ENCODE measurements at places on chromosomes 5 and 9.

DNA sequence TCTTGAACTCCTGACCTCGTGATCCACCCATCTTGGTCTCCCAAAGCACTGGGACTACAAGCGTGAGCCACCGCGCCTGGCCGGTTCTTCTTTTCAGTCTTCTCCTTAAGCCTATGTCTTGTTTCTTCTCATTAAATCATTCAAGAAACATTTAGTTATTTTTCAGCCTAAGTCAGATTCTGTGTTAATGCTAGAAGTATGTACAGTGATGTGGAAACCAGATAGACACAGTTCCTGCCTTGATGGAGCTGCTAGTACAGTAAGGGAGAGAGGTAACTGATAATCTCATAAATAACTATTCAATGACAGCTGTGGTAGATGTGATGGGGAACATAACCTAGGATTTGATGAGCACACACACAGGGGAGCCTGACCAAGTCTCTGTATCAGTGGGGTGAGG, 46.3 kb upstream of the NR3C1 start:
- no peak for DNase-seq

DNA sequence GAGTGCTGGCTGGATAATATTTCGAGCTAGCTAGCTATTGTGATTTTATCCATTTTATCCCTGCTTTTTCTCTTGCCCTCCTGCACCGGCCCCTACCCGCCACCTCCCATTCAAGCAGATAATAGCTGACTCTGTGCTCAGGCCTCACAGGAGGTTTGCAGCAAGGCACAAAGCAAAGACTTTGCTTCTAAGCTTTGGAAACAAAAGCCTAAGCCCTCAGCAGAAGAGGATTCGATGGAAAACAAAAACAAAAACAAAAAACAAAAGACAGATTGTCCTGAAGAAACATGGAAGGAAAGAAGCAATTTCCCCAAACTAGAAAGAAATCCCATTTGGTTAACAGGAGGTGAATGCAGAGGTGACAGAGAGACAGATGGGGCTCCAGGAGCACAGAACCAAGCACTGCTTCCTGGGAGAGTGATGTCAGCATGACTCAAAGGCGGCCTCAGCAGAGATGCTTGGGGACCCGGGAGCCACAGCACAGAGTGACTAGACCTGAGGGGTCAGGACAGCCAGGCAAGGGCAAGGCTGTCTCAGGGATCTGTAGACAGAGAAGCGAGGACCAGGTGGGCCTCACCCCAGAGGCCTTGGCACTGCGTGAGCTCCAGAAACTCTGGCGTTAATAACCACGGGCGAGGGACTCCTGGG, 28.4 kb downstream of the MTX3 start:
- no peak for DNase-seq

GRCh38 chr9:136052472-136052880, 42.6 kb downstream of the NACC2 start:
- DNase-seq = no peak

DNA sequence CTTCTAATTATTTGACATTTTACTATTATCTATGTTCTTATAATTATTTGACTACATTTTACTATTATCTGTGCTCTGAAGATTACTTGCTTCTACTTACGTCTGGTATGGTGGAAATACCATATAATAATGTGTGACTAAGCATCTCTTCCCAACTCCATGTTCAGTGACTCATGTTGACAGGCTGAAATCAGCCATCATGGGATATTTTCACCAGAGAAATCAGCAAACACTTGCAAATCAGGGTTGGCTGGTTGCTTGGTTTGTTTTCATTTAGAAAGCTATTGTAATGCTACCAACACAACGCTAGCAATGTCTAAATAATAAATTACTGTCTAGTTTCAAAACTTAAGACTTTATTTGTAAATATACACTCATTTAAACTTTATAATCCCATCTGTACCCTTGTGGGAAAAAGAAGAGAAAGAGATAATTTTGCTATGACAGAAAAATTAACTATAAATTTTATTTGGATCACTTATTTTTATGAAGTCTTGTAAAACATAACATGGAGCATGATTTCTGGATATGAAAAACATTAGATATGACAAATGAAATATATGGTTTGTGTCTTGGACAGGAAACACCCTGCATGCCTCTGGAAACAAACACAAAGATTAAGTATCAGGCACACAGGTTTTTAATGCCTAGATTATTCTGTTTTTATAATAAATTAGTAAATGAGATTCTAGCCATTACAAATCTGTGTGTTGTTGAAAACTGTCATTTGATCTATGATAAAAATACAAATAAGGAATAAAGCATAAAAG, 337.6 kb downstream of the BNC2 start:
- DNase-seq = no peak

- DNase-seq = no peak
Observed at GRCh38 chr5:62506659-62507460, 71.8 kb upstream of the LRRC70 start.

DNA sequence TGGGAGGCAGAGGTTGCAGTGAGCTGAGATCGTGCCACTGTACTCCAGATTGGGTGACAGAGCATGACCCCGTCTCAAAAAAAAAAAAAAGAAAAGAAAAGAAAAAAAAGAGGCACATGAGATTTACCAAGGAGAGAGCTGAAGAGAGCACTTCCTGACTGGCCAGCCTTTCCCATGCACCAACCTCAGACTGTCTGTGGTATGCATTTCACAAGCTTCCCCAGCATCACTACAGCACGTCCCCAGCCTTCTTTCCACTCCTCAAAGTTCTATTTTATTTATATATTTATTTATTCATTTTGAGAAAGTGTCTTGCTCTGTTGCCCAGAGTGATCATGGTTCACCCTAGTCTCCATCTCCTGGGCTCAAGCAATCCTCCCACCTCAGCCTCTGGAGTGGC, 13.6 kb upstream of the FUBP3 start:
- DNase-seq = no peak

- DNase-seq = no peak
Observed at GRCh38 chr5:97094579-97095317, 47.7 kb downstream of the LIX1 start.

- DNase-seq = no peak
Observed at GRCh38 chr5:109170629-109171350, 239.0 kb downstream of the PJA2 start.

- DNase-seq = peak; percentile 69
Observed at GRCh38 chr9:75087824-75088645, at the start of the genes NMRK1 and OSTF1. Gene NMRK1 (minus strand): TSS chr9:75088155. CDS start chr9:75083115, 5,040 bp downstream. Gene OSTF1 (plus strand): TSS chr9:75088514. CDS start chr9:75088693, 179 bp downstream.
